HepG2 (cell line): ENCODE measurements at places on chromosomes 11 and 22. TPM values are rescaled to one million over a fixed set of nuclear protein-coding genes. Genes with fewer than 3 reads are reported as not detected.

Gene PANX3
- total RNA-seq: not detected in 2 replicates

DNA sequence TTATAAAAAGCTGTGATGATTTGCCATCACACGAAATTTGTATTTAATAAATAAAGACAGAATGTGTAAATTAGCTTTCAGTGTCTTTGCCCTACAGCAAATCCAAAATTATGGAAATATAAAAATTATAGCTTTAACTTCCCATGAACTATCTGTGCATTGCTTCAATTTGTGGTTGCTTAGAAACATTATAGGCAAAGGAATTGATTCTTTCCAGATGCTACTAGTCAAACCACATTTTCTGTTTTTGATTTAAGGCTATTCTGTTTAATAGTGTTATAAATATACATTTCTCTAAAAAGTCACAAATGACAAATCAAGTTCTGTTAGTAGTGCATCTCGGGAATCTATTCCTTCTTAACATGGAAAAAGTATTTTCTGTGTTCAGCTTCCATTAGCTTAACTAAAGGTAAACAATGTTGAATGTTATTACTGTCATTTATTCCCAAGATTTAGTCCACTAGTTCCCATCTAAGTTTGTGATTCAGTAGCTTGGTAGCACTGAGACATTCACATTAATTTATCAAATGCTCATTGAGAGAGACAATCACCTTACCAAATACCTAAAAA lies 1086.3 kb upstream of the CCDC90B start:
- H3K36me3 ChIP-seq: no peaks in the 10 kb centered on the region
- no peak overlapping the region for H3K27ac ChIP-seq
- no peaks in the 10 kb centered on the region for H3K27me3 ChIP-seq
- H3K4me3 ChIP-seq: no peak overlapping the region
- no peaks in the 10 kb centered on the region for H3K4me1 ChIP-seq

Gene INPP5J
- total RNA-seq: 0.15 and 0.24 TPM in 2 replicates

DNA sequence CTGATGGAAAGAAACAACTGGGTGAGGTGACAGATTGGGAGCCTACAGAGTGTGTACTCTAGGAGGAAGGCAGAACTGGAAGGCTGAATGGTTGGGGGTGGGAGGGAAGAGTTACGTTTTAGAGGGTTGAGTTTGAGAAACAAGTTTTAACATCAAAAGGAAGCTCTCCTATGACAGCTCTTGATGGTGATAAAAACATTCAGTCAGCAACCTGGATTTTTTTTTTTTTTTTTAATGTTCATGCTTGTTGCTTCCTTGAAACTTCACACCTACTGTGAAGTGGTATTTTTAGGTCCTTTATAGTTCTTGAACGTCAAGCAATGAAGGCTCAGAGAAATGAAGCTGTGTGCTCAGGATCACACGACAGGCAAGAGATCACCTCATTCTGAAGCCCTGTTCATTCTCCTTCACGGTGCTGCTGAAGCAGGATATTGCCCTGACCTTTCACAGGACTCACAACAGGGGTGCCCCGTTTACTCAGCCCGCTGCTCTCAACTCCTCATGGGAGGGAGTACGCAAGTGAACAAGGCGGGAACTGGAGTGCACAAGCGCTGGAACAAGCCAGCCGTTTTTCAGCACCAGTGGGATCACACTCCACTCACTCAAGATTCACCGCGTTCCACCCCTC lies 1.6 kb upstream of the TMEM109 start:
- H3K27ac ChIP-seq: no peak overlapping the region
- no peaks in the 10 kb centered on the region for H3K27me3 ChIP-seq
- H3K4me1 ChIP-seq: peaks cover 37% of the 10 kb centered on the region
- DNase-seq: no peak
- H3K4me3 ChIP-seq: no peak overlapping the region
- no peaks in the 10 kb centered on the region for H3K36me3 ChIP-seq

Gene ARHGAP20
- total RNA-seq: not detected in 2 replicates

GRCh38 chr11:121886996-121887395 lies 229.0 kb downstream of the BLID start:
- H3K4me1 ChIP-seq: no peaks in the 10 kb centered on the region
- DNase-seq: no peak
- no peak overlapping the region for H3K27ac ChIP-seq
- no peak overlapping the region for H3K4me3 ChIP-seq
- no peaks in the 10 kb centered on the region for H3K27me3 ChIP-seq

Gene MMP7
- not detected in 2 replicates for total RNA-seq

GRCh38 chr11:75174781-75175370 lies 24.0 kb downstream of the SLCO2B1 start:
- peaks cover 16% of the 10 kb centered on the region; the same call in 1 of the 3 replicates for H3K36me3 ChIP-seq
- DNase-seq: no peak
- H3K4me1 ChIP-seq: peaks cover 44% of the 10 kb centered on the region

DNA sequence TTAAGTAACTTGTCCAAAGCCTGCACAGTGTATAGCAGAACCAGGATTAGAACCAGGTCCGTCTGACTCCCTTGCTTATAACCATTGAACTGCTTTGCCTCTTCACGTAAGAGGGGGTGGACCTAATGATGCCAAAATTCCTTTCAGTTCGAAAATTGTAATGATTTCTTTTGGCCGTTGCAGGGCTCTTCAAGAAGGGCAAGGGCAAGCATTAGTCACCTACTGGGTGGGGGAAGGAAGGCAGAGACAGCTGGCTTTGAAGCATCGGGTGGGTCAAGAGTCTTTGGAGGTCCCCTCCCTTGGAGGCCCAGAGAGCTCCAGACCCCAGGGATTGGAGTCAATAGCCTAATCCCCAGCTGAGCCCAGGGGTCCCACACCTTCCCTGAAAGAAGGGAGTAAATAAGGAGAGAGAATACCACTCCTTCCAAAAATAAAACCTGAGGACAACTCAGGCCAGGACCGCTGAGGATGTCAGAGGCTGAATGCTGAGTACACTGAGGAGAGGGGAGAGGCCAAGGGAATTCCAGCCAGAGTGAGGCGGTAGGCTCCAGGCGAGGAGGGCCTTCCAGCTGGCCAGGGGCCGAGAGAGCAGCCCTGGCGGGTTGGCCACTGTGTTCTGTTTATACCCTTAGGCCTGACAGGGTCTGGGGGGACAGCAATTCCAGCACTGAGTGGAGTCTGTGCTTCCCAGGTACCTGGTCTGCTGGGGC lies 14.1 kb downstream of the CREB3L1 start:
- H3K36me3 ChIP-seq: no peaks in the 10 kb centered on the region
- peaks cover 21% of the 10 kb centered on the region for H3K4me1 ChIP-seq
- H3K4me3 ChIP-seq: no peak overlapping the region
- peaks cover 66% of the 10 kb centered on the region; the same call in 2 of the 3 replicates for H3K27me3 ChIP-seq

Gene C1QTNF4
- not detected in 2 replicates for total RNA-seq

DNA sequence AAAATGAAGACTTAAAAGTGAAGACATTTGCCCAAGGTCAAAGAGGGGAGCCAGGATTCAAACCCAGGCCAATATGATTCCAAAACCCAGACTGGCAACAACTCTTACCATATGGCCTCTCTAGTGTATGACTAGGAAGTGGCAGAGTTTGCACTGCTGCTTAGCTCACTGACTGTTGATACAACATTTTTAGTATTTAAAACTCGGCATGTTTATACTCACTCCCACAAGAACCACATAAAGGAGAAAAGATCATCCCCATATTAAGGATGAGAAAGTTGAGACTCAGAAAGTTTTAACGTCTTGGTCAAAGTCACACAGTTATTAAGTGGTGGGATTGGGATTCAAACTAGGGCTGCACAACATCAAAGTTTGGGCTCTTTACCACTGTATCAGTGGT lies 81.7 kb downstream of the CCDC34 start:
- H3K36me3 ChIP-seq: no peaks in the 10 kb centered on the region
- peaks cover 29% of the 10 kb centered on the region for H3K4me1 ChIP-seq
- H3K27me3 ChIP-seq: no peaks in the 10 kb centered on the region
- H3K4me3 ChIP-seq: peak overlapping the region; percentile 54; the same call in 1 of the 2 replicates
- H3K27ac ChIP-seq: no peak overlapping the region

- no peak for DNase-seq
- H3K4me1 ChIP-seq: peaks cover 11% of the 10 kb centered on the region
- no peak overlapping the region for H3K4me3 ChIP-seq
- H3K27ac ChIP-seq: no peak overlapping the region
Measured at GRCh38 chr22:43432883-43433415, 21.1 kb downstream of the MPPED1 start.

DNA sequence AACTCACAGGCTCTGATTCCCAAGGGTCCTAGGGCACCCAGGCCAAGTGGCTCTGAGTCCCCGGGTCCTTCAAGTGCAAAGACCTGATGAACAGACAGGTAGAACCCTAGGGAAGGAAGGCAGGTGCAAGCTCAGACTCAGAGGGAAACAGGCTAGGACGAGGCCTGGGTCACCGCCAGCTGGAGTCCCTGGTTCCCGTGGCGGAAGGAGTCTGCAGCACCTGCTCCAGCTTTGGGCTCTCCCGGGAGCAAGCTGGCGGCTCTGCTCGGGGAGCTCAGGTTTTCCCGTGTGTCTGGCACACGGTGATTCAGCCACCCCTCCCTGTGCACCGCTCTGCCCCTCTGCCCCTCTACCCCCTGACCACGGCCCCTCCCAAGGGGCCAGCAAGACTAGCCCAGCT lies 59.8 kb downstream of the WNT7B start:
- no peak overlapping the region for H3K4me3 ChIP-seq
- DNase-seq: no peak

Gene THAP12
- 51.3 and 74.3 TPM in 2 replicates for total RNA-seq

DNA sequence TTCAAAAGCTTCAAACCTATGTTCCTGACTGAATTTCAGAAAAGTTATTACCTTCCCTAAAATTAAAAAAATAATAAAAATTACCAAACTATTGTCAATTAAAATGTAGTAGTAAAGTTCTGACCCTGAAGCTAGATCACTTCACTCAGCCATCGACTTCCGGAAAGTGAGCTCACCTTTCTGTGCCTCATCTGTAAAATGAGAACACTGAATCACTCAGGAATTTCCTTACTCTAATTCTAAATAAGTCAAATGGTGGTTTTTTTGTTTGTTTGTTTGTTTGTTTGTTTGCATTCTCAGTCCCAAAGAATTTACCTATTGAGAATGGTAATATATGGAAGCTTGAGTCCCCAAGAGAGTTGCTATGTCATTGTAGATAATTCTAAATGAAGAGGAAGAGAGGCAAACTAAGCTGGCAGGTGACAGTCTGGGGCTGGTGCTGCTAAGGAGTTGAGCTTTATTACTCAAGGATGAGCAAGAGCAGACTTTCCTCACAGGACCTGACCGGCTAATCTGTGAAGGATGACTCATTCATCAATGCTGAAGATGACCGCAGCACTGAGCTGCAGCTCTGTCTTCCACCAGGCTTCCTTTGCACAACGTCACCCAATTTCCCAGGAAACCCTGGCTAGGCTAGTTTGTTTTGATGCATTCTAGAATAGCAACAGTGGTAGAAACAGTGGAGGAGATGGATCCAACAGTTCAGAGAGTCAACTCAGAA lies 248.8 kb downstream of the RAB38 start:
- 0 out of 2 replicates have a peak, but pooled peaks cover 9% of the 10 kb centered on the region for H3K4me1 ChIP-seq
- DNase-seq: no peak
- H3K27ac ChIP-seq: no peak overlapping the region
- no peaks in the 10 kb centered on the region for H3K27me3 ChIP-seq

GRCh38 chr11:104487046-104487806 lies 323.3 kb upstream of the PDGFD start:
- no peak for DNase-seq
- no peaks in the 10 kb centered on the region for H3K4me1 ChIP-seq
- no peaks in the 10 kb centered on the region for H3K36me3 ChIP-seq
- no peak overlapping the region for H3K4me3 ChIP-seq
- H3K27me3 ChIP-seq: no peaks in the 10 kb centered on the region

Gene KDM2A
- 21.0 and 31.4 TPM in 2 replicates for total RNA-seq

Gene ARVCF
- 10.4 and 17.7 TPM in 2 replicates for total RNA-seq

DNA sequence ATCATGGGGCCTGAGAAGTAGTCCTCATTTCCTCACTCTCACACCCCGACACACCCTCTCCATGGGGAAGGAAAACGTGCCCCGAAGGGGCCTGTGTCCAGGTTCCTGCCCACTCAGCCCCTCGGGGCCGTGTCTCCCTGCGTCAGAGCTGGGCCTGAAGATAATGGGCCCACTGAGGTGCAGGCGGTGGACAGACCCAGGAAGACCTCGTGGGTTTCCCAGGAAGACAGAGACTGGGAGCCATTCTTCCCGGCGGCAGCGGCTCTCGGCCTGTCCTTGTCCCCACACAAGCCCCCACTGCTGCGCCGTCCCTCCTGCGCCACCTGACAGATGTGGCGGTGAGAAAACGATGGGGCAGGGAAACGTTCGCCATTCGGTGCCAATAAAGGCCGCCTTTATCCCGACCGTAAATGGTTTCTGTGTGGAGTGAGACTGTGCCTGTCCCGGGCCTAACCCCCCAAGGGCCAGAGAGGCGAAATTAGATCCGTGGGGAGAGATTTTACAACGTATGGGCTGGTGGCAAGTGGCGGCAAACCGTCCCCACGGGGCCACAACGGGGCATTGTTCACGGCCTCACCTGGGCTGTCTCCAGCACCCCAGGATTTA lies 89.0 kb downstream of the CDKN1C start:
- no peak for DNase-seq
- H3K27me3 ChIP-seq: peaks cover 80% of the 10 kb centered on the region
- H3K4me1 ChIP-seq: peaks cover 7% of the 10 kb centered on the region; the same call in 1 of the 2 replicates
- H3K27ac ChIP-seq: no peak overlapping the region

- H3K36me3 ChIP-seq: no peaks in the 10 kb centered on the region
- no peak overlapping the region for H3K27ac ChIP-seq
- H3K4me3 ChIP-seq: no peak overlapping the region
- H3K4me1 ChIP-seq: peaks cover 72% of the 10 kb centered on the region
- DNase-seq: no peak
Measured at GRCh38 chr22:46143491-46144147, 6.7 kb upstream of the PPARA start.

Gene CCDC89
- total RNA-seq: 0.38 and 0.60 TPM in 2 replicates
